C1 segment of cervical spinal cord (tissue), 14 donors: ENCODE measurements at places on chromosomes 1 and 21.

DNA sequence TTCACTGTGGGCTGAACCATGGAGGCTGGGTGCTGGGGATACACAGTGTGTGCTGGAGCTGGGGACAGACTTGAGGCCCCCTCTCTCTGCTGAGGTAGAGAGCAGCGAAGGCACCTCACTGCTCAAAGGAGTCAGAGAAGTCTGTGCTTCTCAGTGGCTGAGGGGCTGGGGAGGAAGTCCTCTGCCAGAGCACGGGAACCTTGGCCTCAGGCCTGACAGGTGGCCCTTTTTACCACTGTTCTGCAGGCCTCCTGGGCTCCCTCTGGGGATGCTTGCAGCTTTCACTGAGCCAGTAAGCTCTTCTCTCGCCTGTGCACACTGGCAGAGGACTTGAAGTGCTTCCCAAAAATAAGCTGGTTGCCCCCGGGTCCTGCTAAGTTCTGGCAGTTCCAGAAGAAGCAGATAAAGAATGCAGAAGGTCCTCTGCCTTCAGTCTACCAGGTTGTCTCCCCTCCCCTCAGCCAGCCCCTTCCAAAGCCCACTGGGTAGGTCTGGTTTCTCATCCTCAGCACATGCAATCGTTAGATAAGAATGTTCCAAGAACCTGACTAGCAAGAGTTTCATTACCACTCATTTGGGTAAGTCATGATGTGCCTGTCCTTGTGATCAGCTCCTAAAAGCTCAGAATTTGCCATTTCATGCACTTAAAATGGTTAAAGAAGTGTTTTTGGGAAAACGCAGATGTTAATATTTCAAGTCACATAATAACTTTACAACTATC lies 53.9 kb downstream of the TENT5C start:
- DNase-seq, result no peak

DNA sequence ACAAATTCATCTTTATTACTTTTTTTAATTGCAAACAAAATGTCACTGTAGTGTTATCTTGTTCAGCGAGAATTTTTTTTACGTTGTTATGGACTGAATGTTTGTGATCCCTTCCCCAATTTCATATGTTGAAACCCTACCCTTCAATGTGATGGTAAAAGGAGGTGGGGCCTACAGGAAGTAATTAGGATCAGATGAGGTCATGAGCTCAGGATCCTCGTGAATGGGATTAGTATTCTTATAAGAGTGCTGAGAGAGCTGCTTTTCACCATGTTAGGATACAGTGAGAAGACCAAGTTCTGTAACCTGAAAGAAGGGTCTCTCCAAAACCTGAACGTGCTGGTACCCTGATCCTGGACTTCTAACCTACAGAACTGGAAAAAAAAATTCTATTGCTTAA lies 646.0 kb upstream of the TMPRSS15 start:
- DNase-seq, result no peak

DNA sequence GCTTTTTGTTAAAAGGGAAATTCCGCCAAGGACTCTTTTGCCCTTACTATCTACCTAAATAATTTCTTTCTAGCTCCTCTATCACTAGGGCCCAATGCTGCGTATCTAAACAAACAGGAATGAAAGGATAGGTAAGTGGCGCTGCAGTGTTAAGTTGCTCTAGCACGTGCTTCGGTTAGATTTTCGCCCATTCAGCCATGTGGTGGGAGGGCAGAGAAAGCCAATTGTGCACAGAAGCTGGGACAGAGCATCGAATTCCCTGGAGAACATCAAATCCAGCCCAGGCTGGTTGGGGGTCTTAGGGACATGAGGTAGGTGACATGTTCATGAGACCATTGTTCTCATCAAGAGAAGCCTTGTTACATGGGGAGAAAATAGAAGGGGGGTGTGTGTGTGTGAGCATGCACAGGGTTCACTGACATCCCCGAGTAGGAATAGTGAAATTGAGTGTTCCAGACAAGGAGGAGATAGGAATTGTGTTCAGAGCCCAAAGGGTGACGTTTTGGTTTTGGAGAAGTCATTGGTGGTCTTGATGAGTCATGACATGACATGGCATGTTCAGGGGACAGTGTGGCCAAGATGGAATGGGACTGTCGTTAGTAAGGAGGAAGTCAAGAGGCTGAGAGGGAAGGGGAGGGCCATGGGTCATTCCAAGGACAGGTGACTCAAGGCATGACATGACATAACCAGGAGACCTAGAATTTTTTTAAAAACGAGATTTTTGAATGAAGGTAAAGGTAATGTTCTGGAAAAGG lies 107.1 kb downstream of the TLR5 start:
- DNase-seq, result no peak

DNA sequence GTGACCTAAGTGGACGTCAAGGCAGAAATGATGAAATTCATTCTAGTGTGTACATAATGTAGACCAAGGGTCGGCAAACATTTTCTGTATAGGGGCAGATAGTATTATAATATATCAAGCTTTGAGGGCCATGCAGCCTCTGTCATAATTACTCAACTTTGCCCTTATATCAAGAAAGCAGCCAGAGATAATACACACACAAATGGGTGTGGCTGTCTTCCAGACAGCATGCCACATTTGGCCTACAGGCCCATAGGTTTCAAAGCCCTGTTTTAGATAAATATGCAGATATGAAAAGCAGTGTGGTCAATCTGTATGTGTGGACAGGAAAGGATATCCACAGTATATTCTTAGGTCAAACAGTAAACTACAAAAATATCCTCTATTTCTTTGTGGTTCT lies 320.1 kb upstream of the FMN2 start:
- no peak for DNase-seq

- DNase-seq, result no peak
Observed at GRCh38 chr1:41109310-41110197, 88.0 kb upstream of the SLFNL1 start.

- no peak for DNase-seq
Observed at GRCh38 chr1:38013227-38013622, 691 bp downstream of the UTP11 start.
